ENCODE measurements at places on chromosomes 6 and 20.

DNA sequence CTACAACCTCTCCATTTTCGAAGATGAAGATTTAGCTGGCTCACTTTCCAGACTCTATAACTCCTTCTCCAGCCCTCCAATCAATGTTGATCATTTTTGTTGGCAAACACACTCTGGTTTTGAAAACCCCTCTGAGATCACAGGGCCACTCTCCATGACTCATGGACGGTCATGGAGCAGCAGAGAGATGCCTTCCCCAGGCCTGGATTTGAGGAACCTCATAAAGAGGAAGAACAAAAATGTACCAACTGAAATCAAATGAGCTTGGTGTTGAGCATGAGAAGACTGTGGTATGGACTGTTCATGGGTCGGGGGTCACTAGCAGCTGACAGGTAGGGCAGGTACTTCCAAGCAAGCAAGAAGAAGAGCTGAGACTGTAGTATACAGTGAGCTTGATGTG, 112.8 kb upstream of the INSM1 start:
- no peak for DNase-seq

- no peak for DNase-seq
Observed at GRCh38 chr6:16803294-16804200, 42.3 kb upstream of the ATXN1 start.

GRCh38 chr6:294656-295565, 2.6 kb downstream of the DUSP22 start:
- no peak for DNase-seq

- DNase-seq: no peak
Observed at GRCh38 chr6:169832247-169832948, 81.0 kb downstream of the ERMARD start.

GRCh38 chr20:24118034-24118433, 129.5 kb upstream of the GGTLC1 start:
- DNase-seq: no peak

DNA sequence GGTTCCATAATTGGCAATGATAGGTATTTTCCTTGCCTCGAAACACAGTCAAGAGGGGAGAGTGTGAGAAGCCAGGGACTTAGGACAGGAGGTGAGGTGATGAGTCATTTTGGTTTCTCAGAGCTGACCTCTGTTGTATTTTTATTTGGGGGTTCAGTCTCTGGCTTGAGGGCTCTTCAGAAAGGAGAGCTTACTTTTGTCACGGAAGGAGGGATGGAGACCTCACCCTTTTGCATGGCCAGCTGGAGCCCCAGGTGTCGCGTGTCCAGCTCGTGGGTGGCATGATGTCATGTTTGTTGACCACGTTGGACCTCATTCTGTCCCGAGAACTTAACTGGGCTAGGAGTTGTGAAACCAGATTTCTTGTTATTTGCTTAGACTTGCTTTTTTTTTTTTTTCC, 293.9 kb downstream of the QKI start:
- DNase-seq: no peak

- DNase-seq: no peak
Observed at GRCh38 chr6:158369241-158369640, 57.0 kb downstream of the TULP4 start.

DNA sequence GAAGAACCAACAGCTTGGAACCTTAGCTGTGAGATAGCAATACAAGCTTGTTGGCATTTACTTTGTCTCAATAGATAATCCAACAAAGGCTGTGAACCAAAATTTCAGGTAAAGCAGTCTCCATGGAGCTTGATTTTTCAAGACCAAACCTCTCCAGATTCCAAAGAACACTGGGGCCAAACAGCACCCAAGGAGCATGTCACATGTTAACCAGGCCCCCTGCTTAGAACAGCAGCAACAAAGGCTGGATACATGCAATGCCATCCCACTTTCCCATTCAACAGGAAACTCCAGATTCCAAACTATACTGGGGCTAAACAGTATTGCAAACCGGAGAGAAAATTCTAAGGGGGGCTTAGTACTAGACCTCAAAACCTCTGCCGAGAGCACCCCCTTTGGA, 15.8 kb upstream of the RNASET2 start:
- no peak for DNase-seq

DNA sequence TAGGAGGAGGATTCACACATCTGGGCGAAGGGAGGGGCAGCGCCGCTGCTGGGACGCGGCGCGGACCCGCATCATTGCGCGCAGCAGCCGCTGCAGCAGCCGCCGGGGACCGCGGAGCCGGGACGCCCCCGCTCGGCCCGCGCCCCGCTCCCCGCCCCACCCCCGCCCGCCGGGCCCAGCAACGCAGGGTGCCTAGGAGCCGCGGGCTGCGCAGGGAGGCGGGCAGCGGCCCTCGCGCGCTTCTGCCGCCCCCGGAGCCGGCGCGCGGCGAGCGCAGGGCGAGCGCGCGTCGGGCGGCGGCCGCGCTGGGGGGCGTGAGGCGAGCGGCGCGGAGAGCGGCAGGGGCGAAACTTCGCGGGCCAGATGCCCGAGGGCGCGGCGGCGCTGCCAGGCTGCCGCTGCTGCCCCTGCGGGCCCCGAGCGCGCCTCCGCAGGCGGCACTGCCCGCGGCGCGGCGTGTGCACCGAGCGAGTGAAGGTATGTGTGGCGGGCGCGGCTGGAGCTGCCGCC, at the start of gene NKAIN2:
Gene NKAIN2 (plus strand): TSS at position 362 of the 510 bp plus-strand sequence.
- no peak for DNase-seq

DNA sequence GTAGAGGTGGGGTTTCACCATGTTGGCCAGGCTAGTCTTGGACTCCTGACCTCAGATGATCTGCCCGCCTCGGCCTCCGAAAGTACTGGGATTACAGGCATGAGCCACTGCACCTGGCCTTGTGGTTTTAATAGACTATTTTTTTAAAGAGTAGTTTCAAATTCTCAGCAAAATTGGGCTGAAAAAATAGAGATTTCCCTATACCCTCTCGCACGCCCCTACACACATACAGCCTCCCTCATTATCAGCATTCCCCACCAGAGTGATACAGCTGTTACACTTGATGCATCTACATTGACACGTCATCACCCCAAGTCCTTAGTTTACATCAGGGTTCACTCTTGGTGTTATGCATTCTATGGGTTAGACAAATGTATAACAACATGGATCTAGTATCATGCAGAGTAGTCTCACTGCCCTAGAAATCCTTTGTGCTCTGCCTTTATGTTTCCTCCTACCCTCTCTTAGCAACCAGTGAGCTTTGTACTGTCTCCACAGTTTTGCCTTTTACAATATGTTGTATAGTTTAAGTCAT, 103.6 kb downstream of the CDYL start:
- DNase-seq: no peak

- no peak for DNase-seq
Observed at GRCh38 chr6:143006787-143007186, 53.9 kb upstream of the AIG1 start.

GRCh38 chr6:146028252-146028795, 538 bp upstream of the GRM1 start:
- peak; percentile 26 for DNase-seq

- DNase-seq: no peak
Observed at GRCh38 chr20:49508435-49509199, 26.1 kb upstream of the KCNB1 start.

- no peak for DNase-seq
Observed at GRCh38 chr6:36713846-36714245, 16.2 kb downstream of the RAB44 start.

DNA sequence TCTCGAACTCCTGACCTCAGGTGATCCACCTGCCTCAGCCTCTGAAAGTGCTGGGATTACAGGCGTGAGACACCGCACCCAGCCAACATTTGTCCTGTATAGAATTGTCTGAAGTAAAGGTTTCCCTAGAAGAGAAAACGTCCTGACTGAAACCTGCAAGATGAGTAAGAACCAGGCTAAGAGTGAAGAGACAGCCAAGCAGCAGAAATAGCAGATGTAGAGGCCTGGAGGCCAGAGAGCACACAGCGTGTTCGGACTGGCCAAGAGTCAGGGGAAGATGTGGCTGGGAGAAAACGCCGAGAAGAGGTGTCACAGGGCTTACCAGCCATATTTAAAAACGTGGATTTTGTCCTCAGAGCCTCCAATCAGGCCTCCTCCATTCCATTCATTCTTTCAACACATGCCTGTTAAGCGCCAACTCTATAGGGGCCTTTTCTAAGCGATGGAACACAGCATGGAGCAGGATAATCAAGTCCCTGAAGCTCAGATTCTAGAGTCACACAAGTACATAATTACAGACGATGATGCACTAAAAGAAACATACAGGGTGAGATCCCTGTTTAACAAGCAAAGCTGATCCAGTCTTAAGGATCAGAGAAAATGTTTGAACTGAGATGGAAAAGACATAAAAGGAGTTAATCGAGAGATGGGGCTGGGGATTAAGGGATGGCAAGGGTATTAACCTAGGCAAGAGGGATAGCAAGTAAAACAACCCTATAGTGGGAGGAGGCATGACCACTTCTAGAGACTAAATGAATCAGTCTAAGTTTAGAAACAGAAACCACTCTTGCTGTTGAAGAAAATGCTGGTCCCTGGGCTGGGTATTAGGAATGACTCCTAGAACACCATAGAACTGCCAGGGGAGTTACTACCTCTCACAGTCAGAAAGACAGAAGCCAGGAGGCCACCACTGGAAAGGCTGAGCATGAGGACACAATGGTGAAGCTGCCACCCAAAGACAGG, 4.8 kb downstream of the ZCCHC3 start:
- DNase-seq: no peak

GRCh38 chr6:19602434-19603013, 234.6 kb upstream of the ID4 start:
- DNase-seq: no peak

DNA sequence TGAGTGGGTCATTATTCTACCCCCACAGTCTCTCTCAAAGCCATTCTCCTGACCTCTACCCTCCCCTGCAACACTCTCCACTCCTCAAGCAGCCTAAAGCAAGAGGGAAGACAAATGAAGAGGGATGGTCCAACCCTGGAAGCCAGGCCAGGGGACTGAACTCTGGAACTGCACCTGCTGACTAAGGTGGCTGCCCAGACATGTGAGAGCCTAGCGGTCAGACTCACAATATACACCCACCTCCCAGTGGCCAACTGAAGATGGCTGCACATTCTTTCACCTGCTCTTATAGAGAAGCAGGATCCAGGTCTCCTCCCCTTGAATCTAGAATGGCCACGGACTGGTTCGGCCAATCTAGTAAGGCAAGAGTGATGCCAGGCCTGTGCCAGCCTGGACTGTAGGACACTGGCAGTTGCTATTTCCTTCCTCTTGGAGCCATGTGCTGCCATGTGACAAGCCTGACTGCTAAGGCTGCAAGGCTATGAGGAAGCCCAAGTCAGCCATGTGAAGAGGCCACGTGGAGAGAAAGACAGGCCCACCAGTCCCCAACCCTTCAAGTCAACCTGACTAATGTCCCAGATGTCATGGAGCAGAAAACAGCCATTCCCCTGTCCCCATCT, 31.8 kb downstream of the ACSS1 start:
- DNase-seq: no peak

GRCh38 chr6:130740308-130740707, 86.9 kb upstream of the SMLR1 start:
- no peak for DNase-seq

DNA sequence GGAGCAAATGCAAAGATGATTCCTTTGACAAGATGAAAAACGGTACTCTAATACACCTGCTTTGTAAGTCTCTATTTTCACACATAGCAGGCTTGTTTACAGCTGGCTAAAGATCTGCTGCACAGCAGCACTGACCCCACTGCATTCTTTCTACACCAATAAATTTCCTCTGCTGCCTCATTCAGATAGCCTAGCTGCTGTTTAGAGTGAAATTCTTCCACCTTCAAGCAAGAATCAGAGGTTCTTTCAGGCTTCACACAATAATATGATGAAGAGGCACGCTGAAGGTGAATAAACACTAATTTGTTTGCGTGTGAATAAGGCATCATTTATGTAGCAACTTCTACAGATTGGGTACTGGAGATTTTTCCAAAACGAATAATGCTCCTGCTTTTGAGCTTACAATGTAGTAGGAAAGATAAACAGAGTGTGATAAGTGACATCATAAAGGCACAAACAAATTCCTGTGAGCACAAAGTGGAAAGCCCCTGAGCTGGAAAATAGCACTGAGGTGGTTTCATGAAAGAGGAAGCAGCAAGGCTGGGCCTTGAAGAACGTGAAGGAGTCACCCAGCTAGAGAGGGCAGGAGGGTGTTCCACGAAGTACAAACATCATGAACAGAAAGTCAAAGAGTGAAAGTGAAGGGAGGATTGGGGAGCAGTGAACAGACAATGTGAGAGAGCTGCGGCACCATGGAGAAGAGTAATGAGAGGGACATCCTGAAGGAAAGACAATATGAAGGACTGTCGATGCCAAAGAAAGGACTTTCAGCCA, 543.4 kb downstream of the CD83 start:
- DNase-seq: no peak
